ENCODE measurements at places on chromosomes 7 and 10.

- DNase-seq: no peak
Observed at GRCh38 chr7:4951903-4952636, 6.9 kb downstream of the MMD2 start.

- no peak for DNase-seq
Observed at GRCh38 chr7:69078997-69079769, 519.1 kb upstream of the AUTS2 start.

- DNase-seq: peak; percentile 55
Observed at GRCh38 chr7:124072603-124073309, 39.9 kb upstream of the TMEM229A start.

- no peak for DNase-seq
Observed at GRCh38 chr7:6479067-6479466, 31.3 kb upstream of the DAGLB start.
